ENCODE measurements at places on chromosomes 6 and 20. TPM values are rescaled to one million over a fixed set of nuclear protein-coding genes. Genes with fewer than 3 reads are reported as not detected.
A peak's percentile ranks its signal among the peaks of the same experiment; 100 is the strongest.

RIN2 gene
- 22.1 TPM for total RNA-seq

XKR7 gene
- 4.5 TPM for total RNA-seq

SLPI gene
- total RNA-seq, result not detected

FOXA2 gene
- total RNA-seq, result 0.09 TPM

HRH3 gene
- 0.86 TPM for total RNA-seq

DNA sequence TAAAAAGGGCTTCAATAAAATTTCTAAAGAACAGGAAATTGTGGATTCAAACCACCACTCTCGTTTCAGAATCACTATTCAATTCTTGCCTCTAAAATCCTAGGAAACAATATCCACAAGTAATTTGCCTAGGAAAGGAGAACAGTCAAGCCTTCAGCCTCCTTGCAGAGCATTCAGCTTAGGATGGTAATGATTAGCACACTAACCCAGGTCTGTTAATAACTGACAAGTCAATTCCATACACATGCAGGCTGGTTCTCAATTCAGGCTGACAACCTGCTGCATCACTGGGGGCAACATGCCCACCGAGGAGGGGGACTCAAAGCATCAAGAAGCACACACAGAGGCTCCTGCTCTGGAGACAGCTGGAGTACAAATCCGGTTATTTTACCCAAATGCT is 57.6 kb downstream of the GMDS start:
- no peak for DNase-seq

DNA sequence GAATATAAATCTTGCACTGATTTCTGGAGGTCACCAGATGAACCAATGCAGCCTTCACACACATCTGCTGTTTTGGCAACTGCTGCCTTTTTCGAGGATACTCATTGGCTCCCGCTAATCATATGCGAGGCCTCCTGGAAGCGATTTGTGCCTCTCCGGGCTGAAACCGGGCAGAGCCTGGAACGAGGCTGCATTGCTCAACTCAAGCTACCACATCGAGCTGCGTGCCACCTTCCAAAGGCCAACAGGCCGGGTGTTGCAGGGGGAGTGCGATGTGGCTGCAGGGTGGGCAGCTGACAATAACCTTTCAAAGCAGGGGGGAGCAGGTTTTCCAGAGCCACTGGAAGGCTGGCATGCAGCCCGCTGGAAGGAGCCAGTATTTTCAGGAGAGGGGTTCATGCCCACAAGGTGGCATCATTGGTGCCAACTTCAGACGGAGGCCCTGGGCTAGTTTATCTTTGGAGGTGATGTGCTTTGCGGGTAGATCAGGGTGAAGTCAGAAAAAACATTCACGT is 122.6 kb upstream of the IFNGR1 start:
- no peak for DNase-seq

GRCh38 chr6:157761331-157761921 is 61.6 kb upstream of the SNX9 start:
- no peak for DNase-seq

GRCh38 chr6:111861431-111861885 is 11.8 kb downstream of the FYN start:
- no peak for DNase-seq

DNA sequence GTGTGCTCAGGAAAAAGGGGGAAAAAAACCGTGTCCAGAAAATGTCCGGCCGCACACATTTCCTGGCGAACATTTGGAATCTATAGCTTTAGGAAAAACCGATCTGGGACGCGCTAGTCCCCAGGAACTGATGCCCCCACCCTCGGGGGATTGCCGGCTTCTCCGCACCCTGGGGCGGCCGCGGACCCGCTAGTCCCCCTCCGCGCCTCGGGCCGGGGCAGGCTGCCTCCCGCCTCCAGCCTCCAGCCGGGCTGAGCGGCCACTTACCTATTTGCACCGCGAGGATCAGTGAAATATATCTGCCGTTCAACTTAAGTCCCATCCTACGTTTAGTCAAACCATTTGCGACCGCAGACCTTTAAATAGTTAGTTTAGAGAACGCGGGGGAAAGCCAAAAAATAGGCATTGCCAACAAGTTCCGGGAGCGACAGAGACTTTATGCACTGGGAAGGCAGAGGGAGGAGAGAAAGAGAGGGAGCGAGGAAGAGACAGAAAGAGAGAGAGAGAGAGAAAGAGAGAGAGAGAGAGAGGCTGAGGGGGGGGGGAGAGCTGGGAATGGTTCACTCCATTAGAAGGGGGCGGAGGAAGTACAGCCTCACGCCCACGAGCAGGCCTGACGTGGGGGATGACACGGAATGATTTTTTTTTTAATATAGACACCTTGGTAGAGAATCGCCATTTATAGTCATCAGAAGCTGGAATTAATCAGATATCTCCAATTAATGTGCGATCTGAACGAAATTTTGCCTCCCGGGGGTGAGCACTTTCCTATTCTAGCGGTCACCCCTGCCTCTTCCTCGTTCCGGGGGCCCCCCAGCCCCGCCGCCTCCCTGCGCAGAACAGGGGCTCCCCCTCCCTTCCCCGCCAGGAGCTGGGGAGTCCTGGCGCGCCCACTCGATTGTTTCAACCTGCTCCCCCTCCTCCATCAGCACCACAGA is at the start of gene NRN1:
Gene NRN1 (minus strand): TSS at position 498 of the 938 bp plus-strand sequence. CDS start 176 bp downstream, at position 322.
- DNase-seq, result no peak

DNA sequence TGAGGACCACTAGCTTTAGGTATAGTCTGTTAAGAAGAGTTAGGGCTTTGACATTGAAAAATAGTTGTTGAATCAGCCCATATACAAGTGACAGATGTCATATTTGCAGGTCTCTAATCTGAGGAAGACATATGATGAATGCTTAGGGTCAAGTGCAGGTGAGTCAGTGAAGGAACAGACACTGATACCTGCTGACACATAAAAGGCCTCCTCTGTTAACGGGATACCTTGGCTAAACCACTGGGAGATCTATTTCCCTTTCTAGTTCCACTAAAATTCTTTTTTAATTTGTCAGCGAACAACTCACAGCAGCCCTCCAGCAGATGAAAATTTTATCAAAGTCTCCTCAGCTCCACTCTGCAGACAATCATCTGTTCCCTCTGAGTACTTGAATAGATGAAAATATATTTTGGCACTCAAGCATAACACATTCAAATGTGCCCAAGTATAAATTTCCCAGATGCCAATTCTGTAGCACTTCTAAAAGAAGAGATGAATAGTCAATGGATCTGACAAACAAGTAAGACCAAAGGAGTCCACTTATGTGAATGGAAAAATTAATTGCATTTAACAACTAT is 154.0 kb downstream of the KIF16B start:
- no peak for DNase-seq

- DNase-seq, result no peak
These were observed 176.6 kb downstream of the TRIM27 start for GRCh38 chr6:28747083-28747630.

GRCh38 chr6:41929924-41930323 is 8.6 kb downstream of the BYSL start:
- DNase-seq, result no peak

DNA sequence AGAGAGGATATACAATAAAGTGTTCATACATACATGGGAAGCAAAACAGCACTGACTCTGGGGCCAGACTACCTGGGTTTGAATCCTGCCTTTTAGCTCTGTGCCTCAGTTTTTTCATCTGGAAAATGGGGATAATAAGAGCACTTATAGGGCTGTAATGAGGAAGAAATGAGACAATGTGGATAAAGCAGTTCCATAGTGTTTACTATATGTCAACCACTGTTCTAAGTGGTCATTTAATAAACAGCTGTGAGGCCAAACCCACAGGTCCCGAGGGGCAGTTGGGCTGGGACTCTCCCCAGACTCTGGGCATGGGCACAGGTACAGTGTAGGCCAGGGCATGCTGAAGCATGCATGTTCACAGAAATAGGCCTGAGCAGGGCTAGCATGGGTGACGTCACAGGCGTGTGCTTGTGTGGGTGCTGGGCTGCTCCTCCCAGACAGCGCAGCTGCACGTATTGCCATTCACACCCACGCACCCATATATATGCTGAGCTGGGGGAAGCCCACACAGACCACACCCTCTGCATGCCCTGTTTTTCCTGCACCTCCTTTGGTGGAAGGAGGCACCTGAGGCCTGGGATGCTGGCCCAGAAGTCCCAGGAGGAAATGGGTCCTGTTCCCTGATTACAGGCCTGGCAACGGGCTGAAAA is 3.5 kb upstream of the PLCG1 start:
- DNase-seq, result no peak

- peak; percentile 37 for DNase-seq
These were observed 121.1 kb downstream of the PLEKHG1 start for GRCh38 chr6:150720774-150721233.

DNA sequence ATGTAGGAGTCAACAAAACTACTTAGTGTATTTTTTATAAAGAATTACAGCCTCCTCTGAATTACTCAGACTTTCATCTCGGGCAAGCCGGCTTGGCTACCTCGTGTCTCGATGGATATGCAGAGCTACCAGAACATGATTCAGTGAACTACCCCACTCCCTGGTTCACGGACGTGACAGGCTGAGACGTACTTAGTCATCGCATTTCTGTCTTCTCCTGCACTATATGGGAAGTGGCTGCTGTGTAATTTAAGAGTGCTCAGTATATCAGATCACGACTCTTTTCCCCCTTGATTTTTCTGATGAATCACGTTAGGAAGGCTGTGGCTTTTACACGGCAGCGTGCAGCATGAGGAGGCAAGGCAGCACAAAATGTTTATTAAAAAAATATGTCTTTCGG is 302.7 kb upstream of the ZFP64 start:
- no peak for DNase-seq

GRCh38 chr6:44725070-44725469 is 337.6 kb downstream of the CDC5L start:
- no peak for DNase-seq

DNA sequence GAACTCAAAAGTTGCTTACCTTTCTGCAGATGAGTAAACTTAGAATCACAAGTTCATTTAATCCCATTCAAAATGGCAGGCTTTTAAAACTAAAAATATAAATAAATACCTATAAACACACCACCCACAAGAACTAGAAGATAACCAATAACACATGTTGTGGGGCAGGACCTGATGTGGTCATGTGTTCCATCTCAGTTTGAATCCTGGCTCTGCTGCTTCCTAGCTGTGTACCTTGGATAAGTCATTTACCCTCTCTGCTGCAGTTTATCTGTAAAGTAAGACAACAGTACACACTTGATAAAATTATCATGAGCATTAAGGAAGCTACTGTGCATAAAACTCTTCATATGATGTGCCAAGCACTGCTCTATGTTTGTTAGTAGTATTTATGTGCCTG is 22.0 kb downstream of the TRIM27 start:
- DNase-seq, result no peak
